ENCODE measurements at places on chromosomes 12 and 14.

DNA sequence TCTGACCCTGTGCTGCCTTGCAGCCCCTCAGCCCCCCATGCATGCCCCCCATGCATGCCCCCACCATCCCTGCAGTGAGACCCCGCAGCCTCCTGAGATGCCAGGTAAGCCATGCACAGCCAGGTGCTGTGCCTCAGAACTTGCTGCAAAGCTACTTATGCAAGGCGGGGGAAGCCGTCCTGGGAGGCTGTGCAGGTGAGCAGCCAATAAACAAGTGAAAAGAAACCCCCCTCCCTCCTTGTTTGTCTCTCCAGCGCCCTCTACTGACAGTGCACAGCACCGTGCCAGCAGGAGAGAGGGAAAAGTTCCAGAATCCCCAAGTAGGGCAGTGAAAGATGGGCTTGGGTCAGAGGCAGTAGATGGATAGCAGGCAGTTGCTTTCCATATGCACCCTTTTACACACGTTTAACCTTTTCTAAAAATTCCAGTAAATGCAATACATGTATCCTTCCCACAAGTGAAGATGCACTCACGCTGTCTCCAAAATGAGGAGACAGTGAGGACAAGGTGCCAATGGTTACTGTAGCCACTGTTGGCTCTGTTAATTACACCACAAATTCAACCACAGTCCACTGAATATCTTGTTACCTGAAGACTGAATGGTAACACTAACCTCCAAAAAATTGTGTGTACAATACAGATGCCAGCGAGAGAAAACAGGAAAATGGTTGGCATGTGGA, 18.0 kb downstream of the TNFAIP2 start:
- no peak for DNase-seq

DNA sequence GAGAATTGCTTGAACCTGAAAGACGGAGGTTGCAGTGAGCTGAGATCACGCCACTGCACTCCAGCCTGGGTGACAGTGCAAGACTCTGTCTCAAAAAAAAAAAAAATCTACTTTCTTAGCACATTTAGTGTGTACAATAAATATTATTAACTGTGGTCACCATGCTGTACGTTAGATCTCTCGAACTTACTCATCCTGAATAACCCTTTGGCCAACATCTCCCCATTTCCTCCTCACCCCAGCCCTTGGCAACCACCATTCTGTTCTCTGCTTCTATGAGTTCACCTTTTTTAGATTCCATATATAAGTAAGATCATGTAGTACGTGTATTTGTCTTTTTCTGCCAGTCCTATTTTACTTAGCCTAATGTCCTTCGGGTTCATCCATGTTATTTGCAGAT, 13.4 kb downstream of the FUT8 start:
- DNase-seq = no peak

GRCh38 chr14:73749706-73750530, 35.7 kb upstream of the PNMA1 start:
- no peak for DNase-seq

GRCh38 chr12:104180374-104180773, 35.2 kb upstream of the TXNRD1 start:
- DNase-seq = no peak

- no peak for DNase-seq
Measured at GRCh38 chr12:29201296-29201695, 52.2 kb downstream of the FAR2 start.

- DNase-seq = no peak
Measured at GRCh38 chr14:96160913-96161310, 43.7 kb upstream of the BDKRB2 start.

- no peak for DNase-seq
Measured at GRCh38 chr14:22939684-22940083, 10.5 kb upstream of the PRMT5 start.

DNA sequence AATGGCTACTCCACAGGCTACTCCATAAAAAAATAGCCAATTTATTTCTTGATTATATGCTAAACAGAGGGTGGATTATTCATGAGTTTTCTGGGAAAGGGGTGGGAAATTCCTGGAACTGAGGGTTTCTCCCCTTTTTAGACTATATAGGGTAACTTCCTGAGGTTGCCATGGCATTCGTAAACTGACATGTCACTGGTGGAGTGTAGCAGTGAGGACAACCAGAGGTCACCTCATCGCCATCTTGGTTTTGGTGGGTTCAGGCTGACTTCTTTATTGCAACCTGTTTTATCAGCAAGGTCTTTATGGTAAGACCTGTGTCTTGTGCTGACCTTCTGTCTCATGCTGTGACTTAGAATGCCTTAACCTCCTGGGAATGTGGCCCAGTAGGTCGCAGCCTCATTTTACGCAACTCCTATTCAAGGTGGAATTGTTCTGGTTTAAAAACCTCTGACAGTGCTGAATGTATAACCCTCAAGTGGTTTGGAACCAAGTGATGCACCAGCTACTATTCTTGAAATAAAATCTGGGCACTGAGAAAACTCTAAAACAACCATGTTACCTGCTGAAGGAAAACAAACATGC, 27.7 kb downstream of the C12orf56 start:
- DNase-seq = no peak

GRCh38 chr12:92558215-92558773, 144.5 kb upstream of the PLEKHG7 start:
- no peak for DNase-seq

DNA sequence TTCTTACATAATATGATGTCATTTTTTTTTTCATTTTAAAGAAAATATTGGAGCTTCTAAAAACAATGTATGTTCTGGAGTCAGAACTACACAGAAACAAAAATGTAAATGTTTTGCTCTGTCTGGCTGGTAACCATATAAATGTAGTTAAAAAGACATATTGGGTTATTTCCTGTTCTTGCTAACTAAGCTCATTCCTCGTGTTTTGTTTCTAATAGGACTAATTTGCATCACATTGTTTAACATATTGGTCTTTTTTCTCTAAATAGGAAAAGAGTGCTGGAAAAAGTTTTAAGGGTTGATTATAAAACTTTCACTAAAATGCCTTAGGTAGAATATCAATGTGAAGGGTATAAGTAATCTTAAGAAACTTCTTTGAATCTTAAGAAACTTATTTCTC, 221.3 kb downstream of the SLC6A15 start:
- no peak for DNase-seq

DNA sequence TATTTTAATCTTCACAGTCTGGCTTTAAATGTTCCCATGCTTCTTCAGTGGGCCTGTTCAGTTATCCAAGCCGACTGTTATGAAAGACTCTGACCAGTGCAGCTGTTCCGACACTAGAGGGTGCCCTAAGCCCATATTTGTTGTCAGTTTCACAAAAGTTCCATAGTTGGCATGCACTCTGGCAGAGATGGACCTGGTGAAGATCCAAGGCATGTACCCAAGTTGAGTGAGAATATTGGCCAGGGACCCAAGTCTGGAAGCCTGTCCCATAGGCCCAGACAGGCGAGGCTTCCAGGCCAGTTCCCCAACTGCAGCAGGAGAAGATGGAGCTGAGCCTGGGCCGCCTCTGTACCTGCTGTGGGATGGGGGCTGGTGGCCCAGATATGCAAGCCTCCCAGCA, 27.4 kb upstream of the GUCY2C start:
- peak; percentile 5 for DNase-seq

- DNase-seq = no peak
Measured at GRCh38 chr12:112714166-112714710, 77.3 kb upstream of the RPH3A start.

- no peak for DNase-seq
Measured at GRCh38 chr12:123013185-123014095, 33.0 kb downstream of the ARL6IP4 start.

DNA sequence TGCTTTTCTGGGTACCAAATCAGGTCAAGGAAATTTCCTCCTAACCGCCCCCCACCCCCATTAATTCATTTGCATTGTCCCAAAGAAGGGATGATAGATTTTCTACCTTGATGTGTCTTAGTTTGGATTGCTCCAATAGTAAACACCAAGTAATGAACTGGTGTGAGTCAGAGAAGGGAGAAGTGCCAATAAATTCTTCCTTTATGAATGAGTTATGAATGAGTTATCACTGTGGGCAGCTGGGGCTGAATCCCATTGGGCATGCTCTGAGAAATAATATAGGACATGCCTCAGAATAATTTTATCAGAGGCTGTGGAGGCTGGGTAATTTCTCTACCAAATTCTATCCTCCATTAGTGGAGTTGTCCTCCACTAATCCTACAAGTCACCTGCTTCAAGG, 277.9 kb upstream of the FLRT2 start:
- DNase-seq = no peak

GRCh38 chr12:101781834-101782233, 42.6 kb upstream of the SYCP3 start:
- DNase-seq = no peak

DNA sequence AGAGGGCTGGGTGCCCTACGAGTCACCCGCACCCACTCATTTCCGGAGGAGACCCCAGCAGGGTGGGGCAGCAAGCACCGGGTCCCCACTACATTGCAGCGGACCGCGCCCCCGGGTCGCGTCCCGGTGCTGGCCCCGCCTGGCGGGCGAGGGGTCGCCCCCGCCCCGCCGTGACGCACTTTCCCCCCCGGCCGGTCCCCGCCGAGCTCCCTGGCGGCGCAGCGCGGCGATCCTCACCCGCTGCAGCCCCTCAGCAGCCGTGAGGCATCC, 106.1 kb downstream of the PRICKLE1 start:
- DNase-seq = no peak

DNA sequence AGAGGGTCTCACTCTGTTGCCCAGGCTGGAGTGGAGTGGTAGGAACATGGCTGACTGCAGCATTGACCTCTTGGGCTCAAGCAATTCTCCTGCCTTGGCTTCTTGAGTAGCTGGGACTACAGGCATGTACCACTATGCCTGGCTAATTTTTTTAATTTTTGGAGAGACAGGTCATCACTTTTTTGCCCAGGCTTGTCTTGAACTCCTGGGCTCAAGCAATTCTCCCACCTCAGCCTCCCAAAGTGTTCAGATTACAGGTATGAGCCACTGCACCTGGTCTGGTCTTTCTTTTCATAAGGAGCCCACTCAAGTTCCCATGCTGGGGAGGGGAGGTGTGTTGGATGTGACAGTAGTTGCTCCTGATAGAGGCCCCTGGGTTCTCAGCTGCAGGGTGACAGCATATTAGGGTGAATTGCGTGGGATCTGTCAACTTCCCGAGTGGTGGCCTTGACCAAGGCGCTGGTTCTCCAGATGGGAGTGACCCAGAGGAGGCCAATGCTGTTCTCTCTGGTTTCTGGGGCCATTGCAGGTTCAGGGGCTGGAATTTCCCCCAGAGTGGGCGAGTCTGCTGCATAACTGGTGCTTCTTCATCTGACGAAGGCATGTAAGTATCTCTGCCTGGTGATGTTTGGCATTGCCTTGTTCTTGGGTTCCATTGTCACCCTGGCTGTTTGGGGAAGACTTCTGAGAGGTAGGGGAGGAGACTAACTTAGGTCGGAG, 52.4 kb upstream of the ESRRB start:
- no peak for DNase-seq
